ENCODE measurements at places on chromosomes 13 and 19.

- no peak for DNase-seq
These were observed 221.6 kb downstream of the NBEA start for GRCh38 chr13:35163674-35164073.

- DNase-seq, result no peak
These were observed 5.4 kb upstream of the TRIM28 start for GRCh38 chr19:58538257-58539168.

DNA sequence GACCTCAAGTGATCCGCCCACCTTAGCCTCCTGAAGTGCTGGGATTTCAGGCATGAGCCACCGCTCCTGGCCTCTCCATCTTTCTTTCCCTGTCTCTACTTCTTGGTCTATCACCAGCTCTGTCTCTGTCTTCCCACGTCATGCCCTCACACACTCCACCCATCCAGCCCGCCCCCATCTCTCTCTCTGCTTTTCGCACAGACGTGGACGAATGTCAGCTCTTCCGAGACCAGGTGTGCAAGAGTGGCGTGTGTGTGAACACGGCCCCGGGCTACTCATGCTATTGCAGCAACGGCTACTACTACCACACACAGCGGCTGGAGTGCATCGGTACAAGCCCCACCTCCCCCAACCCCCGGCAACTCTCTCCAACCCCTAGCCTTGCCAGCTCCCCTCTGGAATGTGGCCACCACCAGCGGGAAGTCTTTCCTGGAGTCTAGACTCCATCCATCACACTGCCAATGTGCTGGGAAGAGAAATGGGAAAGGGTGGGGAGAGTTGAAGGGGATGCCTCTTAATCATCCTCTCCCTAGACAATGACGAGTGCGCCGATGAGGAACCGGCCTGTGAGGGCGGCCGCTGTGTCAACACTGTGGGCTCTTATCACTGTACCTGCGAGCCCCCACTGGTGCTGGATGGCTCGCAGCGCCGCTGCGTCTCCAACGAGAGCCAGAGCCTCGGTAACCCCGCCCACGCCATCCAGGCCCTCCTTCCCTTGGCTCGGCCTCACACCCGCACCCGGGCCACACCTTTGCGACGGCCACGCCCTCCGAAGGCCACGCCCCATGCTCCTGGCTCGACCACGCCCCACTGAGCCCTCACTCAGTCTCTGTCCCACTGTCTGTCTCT lies 22.5 kb downstream of the LTBP4 start:
- no peak for DNase-seq

DNA sequence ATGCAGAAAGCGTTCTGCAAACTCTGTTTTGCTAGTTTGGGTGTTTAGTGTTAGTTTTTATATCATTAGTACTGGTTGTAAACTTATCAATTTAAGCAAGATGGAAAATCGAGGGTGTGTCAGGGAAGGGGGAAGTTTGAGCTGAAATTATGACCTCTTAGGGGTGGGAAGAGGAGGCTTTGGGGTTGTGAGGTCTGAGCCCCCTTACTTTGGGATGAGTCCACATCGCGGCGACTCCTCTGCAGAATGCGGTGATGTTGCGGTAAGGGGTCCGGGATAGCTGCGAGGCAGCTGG lies 743 bp upstream of the NDUFS7 start:
- no peak for DNase-seq

DNA sequence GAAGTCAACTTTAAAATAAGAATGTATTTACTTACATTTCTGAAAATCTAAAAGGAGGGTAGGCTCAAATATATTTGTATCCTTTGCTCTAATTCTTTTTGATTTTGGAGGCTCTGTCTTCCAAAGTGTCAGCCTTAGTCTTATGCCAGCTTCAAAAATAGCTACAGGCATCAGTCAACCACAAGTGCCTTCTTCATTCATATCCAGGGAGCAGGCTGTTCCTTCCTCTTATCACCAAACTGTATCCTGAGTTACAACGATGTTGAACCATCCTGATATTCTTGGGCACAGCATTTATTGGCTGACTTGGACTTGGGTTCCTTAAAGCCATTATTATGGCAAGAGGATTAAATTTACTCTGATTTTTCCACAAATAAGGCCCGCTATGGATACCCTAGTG lies 1161.3 kb downstream of the PCDH17 start:
- no peak for DNase-seq

GRCh38 chr13:113837560-113838355 lies 26.1 kb downstream of the GAS6 start:
- no peak for DNase-seq

- no peak for DNase-seq
These were observed 8.2 kb upstream of the UPK1A start for GRCh38 chr19:35657904-35658700.

DNA sequence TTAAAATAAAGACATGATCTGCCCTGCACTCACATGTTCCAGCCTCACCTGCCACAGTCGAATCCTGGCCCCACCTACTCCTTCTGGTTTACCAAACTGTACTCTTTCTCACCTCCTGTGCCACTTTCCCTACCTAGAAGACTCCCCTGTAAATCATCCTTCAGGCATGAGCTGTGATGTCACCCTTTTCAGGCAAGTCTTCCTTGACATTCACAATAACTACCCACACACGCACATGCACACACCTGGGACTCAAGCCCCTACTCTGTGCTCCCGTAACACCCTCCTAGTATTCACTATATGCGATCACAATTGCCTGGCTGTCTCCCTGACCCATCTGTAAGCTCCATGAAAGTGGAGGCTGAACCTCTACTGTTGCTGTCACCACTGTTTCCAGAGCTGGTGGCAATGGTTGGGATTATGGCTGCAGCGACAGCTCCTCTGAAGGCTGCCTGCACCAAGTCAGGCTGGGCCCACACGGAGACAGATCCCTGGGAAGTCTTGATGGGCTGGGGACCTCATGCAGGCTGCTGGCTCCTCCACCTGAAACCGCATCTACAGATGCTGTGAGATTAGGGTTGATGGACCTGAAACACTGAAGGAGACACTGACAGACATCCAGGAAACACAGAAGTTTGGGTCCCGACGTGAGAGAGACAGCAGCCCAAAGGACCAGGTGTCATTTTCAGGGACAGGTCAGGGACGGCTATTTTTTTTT lies 611.1 kb downstream of the UQCRFS1 start:
- DNase-seq, result no peak

GRCh38 chr19:2329501-2329916 lies 1.0 kb downstream of the SPPL2B start:
- no peak for DNase-seq

DNA sequence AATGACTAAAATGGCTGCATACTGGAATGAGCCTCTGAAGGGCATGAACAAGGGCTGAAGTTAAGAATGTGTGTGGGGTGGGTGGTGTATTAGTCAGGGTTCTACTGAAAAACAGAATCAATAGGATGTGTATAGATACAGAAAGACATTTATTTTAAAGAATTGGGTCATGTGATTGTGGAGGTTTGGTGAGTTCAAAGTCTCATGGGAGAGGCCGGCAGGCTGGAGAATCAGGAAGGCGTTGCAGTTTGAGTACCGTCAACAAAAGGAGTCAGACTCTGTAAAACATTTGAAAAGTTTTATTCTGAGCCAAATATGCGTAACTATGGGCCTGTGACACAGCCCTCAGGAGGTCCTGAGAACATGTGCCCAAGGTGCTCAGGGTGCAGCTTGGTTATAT lies 24.5 kb upstream of the CYSLTR2 start:
- no peak for DNase-seq

DNA sequence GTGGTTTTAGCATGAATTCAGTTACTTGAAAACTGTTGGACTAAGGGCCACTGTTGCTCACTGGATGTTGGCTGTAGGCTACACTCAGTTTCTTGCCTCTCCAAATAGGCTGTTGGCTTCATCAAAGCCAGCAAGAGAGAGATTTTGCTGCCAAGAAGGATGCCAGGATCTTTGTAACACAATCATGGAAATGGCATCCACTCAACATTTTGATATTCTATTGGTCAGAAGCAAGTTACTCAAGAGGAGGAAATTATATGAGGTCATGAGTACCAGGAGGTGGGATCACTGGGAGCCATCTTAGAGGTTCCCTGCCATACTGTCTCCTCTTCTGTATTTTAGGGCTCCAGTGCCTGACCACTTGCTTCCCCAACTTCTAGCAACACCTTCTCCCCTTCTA lies 30.6 kb downstream of the SYDE1 start:
- DNase-seq, result no peak

DNA sequence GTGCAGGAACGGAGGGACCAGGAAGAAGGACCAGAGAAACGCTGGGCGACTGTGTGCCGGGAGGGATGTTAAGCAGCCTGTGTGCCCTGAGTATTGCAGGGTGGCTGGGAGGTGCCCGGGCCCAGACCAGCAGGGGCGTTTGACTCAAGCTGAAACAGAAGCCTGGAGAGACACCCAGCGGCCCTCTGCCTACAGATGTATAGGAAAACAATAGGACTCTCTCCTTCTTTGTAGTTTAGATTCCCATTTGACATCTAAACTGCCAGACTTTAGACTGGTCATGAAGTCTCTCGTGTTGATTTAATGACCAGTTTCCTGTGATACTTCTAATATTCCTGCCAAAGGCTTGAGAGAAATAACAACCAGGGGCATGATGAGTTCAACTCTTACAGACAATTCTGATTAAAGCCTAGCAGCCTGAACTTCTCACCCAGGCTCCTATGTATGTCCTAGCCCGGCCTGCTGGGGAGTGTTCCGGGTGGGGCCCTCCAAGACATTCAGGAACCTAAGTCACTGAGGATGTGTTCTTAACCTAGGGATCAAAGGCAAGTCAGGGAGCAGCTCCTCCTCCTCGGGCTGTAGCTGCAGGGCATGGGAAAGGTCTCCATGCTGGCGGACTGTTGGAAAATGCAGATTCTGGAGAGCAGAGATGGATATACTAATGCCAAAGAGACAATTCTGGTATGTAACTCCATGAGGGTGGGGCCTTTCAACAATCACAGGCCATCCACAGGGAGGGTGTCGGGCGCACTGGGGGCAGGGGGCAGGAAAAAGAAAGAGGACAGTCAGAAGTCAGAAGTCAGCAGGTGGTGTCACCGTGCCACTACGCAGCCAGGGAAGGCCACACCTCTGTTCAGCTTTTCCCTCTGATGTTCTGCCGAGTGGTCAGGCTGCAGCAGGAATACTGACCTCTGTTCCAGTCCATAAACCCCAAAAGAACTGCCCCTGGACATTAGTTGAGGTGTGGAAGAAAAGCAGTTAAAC lies 131.8 kb downstream of the STARD13 start:
- no peak for DNase-seq

- DNase-seq, result no peak
These were observed 1.5 kb downstream of the FCAR start for GRCh38 chr19:54875506-54875905.

- DNase-seq, result no peak
These were observed 541.4 kb upstream of the MIR17HG start for GRCh38 chr13:90806016-90806615.

DNA sequence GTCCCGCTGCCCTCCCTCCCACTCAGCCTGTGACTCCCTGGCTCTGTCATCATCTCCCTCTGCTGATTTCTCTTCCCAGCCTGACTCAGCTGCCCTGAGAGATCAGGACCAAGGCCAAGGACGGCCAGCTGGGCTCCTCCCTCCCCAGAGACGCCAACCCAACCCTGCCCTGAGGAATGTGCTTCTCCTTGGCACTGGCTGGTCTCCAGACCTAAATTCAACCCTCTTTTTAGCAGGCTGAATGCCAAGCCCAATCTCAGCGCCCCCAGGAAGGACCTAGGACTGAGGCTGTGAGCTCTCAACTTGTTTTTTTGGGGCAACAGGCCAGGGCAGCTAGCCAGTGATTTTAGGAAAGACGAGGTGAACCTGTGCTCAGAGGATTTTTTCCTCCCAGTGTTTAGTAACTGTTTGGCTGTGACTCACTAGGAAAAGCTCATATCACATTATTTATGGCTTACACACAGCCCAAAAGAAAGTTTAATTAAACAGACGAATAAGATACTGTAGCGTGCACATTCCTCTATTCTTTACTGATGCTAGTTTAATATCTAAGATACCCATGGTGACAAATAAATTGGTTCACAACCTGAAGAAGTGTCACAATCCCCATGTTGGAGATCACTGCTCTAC lies 7.4 kb upstream of the IGFL1 start:
- no peak for DNase-seq

DNA sequence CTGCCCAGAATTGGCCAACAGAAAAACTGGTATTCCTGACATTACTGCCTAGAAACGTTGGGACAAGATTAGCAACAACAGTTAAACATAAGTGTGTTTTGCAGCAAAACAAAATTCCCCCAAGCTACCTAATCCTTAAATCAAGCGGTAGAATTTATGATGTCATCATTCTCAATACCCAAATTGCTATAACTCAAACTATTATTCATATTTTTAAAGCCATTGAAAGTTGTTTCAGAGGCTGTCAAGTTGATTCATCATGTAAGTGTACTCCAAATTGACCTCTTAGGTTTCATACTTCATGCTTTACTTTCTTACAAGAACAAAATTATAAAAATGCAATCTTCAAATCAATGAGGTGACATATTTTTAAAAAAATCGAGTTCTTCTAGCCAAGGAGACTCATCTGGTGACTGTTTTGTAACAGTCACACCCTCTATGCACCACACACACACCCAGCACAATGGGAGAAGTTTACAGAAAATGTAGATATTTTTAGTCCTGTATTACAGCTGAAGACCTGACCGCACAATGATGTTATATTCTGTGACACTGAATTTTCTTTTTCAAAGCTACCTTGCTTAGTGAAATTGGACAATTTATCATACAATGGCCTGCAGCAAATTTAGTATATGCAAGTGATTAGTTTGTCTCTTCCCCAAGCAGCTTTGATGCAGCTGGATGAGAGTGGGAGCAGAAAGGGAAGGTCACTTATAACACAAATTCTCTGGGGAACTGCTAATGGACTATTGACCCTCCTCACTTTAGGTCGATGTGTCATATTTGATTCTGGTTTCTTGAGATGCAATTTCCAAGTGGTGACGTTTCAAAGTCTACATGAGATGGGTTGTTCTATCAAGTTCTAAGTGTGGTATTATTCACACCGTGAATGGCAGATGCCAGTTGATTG lies 345.3 kb upstream of the OBI1 start:
- no peak for DNase-seq

DNA sequence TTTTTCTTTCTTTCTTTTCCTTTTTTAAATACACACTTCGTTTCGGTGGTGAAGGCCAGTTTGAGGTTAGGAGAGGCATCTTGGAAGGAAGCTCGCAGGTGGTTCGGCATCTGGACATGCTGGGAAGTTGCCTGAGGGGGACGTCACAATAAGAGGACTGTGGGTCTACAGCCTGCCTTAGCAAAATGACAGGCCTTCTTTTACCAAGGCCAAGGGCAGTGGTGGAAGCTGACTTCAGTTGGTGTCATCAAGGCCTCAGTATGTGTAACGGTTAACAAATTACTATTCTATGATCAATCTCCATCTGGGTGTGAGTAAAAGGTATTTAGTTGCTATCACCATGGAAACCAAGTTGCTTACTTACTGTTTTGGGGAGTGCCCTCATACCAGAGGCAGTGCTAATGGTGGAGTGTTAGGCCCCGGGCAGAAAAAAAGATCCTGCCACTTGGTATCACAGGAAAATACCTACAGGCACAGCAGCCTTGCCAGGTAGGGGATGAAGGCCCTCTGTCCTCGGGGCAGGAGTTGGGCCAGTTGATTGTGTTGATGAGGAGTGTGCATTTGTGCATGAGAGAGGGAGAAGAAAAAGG lies 10.3 kb downstream of the ACTN4 start:
- no peak for DNase-seq
